Mesangial cell (primary cell): ENCODE measurements at places on chromosomes 6 and 20. TPM values are rescaled to one million over a fixed set of nuclear protein-coding genes. Genes with fewer than 3 reads are reported as not detected.

The FBXO5 gene
- 3.5 and 33.2 TPM in 2 replicates for total RNA-seq

The OOEP gene
- not detected in 2 replicates for total RNA-seq

The SMLR1 gene
- not detected in 2 replicates for total RNA-seq

The TBPL1 gene
- total RNA-seq, result 17.1 and 19.4 TPM in 2 replicates

The LIN28B gene
- total RNA-seq, result 0.13 TPM in 1 of 2 replicates, not detected in the other

The CLVS2 gene
- 0.16 TPM in 1 of 2 replicates, not detected in the other for total RNA-seq

The LAMP5 gene
- total RNA-seq, result 0.25 and 0.81 TPM in 2 replicates

The DEFB132 gene
- not detected in 2 replicates for total RNA-seq

The TBXT gene
- not detected in 2 replicates for total RNA-seq

The ELMO2 gene
- 25.9 and 35.7 TPM in 2 replicates for total RNA-seq

The TBX18 gene
- 1.3 and 2.5 TPM in 2 replicates for total RNA-seq

The ZFP57 gene
- total RNA-seq, result not detected in 2 replicates

The EYS gene
- total RNA-seq, result not detected in 2 replicates

The OXT gene
- total RNA-seq, result not detected in 2 replicates

The ALDH8A1 gene
- total RNA-seq, result 0.51 TPM in 1 of 2 replicates, not detected in the other

The IER3 gene
- 123 and 201 TPM in 2 replicates for total RNA-seq

The NMBR gene
- total RNA-seq, result 0.25 and 0.33 TPM in 2 replicates

The CABLES2 gene
- total RNA-seq, result 2.3 and 5.2 TPM in 2 replicates

The LCA5 gene
- 1.3 and 2.2 TPM in 2 replicates for total RNA-seq

The SPDEF gene
- not detected in 2 replicates for total RNA-seq

The TXLNB gene
- total RNA-seq, result not detected in 2 replicates

The CLPSL1 gene
- total RNA-seq, result not detected in 2 replicates

The POU3F2 gene
- total RNA-seq, result not detected in 2 replicates

The CNKSR3 gene
- total RNA-seq, result 4.7 and 16.0 TPM in 2 replicates

The ASIP gene
- not detected in 2 replicates for total RNA-seq

The MACROD2 gene
- 0.49 and 1.4 TPM in 2 replicates for total RNA-seq

The PDYN gene
- total RNA-seq, result not detected in 2 replicates

The VSTM2L gene
- 2.0 and 5.5 TPM in 2 replicates for total RNA-seq

The RCAN2 gene
- 0.65 and 0.89 TPM in 2 replicates for total RNA-seq

The SLC24A3 gene
- total RNA-seq, result 0.16 and 0.76 TPM in 2 replicates

The TRIM10 gene
- total RNA-seq, result not detected in 2 replicates

The EEF1A2 gene
- 3.4 and 12.5 TPM in 2 replicates for total RNA-seq

The GLP1R gene
- total RNA-seq, result not detected in 2 replicates

The TCFL5 gene
- total RNA-seq, result 5.2 and 6.3 TPM in 2 replicates

The RIPOR3 gene
- 0.33 and 0.63 TPM in 2 replicates for total RNA-seq

The COL9A3 gene
- 0.49 and 7.9 TPM in 2 replicates for total RNA-seq

The NNAT gene
- total RNA-seq, result 20.9 and 41.1 TPM in 2 replicates

The TTBK1 gene
- under 0.01 and 0.13 TPM in 2 replicates for total RNA-seq

The SULF2 gene
- total RNA-seq, result 9.0 and 55.0 TPM in 2 replicates

The EPPIN gene
- total RNA-seq, result not detected in 2 replicates

The FAXC gene
- total RNA-seq, result 3.7 and 5.5 TPM in 2 replicates

The WTAP gene
- 40.3 and 46.0 TPM in 2 replicates for total RNA-seq

The FLRT3 gene
- 2.1 and 11.8 TPM in 2 replicates for total RNA-seq

The VGLL2 gene
- total RNA-seq, result 0.13 TPM in 1 of 2 replicates, not detected in the other

The DSP gene
- total RNA-seq, result 74.0 and 77.5 TPM in 2 replicates
